ENCODE measurements at places on chromosomes 16 and 17.
A peak's percentile ranks its signal among the peaks of the same experiment; 100 is the strongest.

- DNase-seq = no peak
These were observed 218.1 kb upstream of the FOXF1 start for GRCh38 chr16:86292171-86292775.

- no peak for DNase-seq
These were observed 39.7 kb upstream of the ALDH3A1 start for GRCh38 chr17:19787733-19788357.

DNA sequence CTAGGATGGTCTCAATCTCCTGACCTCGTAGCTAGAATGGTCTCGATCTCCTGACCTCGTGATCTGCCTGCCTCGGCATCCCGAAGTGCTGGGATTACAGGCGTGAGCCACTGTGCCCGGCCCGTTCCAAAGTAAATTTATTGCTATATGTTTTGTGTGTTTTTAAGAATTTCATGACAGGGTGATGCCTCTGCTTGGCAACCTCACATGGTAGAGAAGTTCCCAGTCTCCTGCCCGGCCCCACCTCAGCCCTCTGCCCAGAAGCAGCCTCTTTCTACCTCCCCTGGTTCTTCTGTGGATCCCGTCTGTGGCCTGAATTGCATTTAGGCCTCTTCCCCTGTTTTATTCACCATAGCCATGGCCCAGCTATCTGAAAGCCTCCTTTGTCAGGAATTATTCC is 55.0 kb downstream of the B9D1 start:
- no peak for DNase-seq

DNA sequence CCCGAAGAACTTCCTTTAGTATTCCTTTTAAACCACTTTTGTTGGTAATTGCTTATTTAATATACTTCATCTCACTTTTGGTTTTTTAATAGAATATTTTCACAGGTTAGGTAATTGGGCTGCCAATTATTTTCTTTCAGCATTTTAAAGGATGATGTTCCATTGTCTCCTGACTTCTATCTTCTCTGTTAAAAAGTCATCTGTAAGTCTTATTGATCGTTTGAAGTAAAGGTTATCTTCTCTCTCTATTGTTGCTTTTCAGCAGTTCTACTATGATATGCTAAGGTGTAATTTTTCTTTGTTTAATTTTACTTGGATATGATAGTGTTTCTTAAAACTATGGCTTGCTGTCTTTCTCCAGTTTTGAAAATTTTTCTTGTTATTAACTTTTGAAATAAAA is 307.5 kb downstream of the MAP2K4 start:
- no peak for DNase-seq

GRCh38 chr17:1709971-1710806 is at the start of gene TLCD2:
Gene TLCD2 (minus strand): TSS chr17:1710377. CDS start chr17:1710242, 135 bp downstream.
- peak; percentile 36 for DNase-seq

- no peak for DNase-seq
These were observed 11.6 kb upstream of the STRADA start for GRCh38 chr17:63753215-63753614.

DNA sequence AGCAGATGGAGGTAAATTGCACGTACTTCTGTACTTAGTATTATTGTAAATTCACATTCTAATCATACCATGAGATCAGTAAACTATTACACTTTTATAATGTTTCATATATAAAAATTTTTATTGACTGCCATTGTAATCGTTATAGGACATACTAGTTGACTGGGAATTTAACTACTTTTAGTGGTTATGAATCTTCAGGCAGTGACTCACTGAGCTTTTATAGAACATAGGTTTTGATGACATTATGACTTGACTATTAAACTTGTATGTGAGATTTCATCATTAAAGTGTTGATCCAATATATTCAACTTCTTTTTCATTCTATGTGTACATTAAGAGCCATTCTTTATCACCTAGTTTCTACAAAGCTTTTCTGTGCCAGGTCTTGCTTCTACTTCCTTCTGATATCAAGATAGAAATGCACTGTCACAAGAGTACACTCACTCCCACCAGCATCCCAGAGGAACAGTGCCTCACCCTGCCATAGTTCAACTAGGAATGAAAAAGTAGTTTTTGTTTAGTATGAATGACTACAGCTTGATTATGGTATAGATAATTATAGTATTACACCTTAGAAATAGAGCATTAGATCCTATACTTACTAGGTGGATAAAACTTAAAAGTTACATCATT is 142.4 kb upstream of the RBL2 start:
- no peak for DNase-seq

GRCh38 chr17:27530764-27531391 is 74.6 kb downstream of the KSR1 start:
- DNase-seq = no peak

DNA sequence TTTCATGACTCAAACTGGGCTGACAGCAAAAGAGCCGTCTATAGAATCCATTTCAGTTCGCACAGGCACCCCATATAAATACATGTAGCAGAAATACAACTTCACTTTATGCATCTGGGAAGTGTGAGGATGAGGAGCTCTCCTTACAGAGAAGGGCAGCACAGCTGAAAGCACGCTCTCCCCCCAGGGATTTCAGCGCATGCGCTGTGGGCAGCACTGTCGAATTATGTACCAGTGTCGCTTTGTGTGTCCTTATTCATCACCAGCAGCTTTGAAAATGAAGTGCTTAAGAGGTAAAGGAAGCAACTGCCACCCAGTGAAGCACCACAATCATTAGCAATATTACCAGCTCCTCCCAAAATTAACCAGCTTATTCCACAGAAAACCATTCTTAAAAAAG is 39.9 kb downstream of the CEP95 start:
- no peak for DNase-seq

DNA sequence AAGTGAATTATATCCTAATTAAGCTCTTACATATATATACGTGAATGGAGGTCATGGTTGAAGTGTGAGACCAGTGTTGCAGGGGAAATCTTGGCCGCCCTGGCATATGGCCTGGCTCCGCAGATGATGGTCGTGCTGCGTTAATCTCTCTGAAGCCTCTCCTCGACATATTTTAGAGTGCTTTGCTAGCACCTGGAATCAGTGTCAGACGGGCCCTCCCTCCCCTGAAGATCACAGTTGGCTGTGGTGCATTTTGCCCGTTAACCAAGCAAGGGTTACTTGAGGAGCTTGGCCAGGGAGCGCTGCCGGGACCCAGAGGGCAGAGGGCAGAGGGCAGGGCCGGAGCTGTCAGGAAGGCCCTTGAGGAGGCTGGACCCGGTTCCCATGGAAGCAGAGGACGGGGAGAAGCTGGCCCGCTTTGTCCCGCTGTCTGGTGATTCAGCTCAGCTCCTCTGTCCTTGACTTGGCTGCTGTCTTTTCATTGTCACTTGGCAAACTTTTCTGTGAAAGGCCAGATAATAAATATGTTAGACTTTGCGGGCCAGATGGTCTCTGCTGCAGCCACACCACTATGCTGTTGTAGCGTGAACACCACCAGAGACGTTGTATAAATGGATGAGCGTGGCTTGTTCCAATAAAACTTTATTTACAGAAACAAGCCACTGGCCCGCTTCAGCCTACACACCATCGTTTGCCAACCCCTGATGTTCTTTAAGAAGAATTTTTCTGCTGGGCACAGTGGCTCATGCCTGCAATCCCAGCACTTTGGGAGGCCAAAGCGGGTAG is 32.3 kb downstream of the CIBAR2 start:
- no peak for DNase-seq

DNA sequence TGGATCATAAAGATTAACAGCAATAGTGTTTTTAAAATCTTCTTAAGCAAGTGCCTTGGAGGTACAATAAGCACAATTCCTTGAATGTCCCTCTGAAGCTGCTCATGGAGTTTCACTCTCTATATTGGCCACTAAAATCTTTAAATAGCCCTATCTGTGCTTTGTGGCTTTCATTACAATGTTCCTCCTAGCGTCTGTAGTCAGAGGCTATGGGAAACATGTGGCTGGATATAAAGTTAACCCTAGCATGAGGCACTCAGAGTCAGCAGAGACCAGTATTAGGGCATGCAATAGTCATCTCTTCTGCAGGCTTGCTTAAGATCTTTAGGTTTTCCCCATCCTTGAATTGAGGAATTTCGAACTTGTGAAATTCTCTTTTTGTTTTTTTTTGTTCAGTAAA is 668.2 kb downstream of the CDH11 start:
- no peak for DNase-seq

DNA sequence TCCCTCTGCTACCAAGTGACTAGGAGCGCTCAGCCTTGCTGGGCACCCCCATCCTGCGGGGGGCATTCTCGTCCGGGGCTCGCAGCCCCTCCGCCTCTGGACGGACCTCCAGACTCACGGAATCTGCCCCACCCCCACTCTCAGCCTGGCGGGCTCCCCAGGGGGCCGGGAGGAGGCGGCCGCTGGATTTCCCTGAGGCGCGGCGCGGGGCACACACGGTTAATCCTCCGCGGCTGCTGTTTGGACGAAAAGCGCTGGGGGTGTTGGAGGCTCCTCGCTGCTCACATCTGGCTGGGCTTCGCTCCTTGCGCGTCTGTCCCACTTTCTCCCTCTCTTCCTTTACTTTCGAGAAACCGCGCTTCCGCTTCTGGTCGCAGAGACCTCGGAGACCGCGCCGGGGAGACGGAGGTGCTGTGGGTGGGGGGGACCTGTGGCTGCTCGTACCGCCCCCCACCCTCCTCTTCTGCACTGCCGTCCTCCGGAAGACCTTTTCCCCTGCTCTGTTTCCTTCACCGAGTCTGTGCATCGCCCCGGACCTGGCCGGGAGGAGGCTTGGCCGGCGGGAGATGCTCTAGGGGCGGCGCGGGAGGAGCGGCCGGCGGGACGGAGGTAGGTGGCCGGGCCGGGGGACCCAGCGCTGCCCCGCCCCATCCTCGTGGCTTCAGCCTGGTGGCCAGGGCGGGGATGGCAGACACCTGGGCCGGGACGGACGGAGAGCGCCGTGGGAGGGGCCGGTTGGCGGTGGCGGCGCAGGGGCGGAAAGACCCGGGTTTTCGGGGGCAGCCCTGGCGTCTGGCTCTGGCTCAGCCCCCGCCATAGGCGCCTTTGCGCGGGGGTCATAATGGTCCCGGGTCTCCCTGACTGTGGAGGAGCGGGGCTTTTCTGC is at the start of gene C1QTNF1:
Gene C1QTNF1 (plus strand): TSS at position 284 of the 886 bp plus-strand sequence. CDS start 19,800 bp downstream, outside the sequence.
- no peak for DNase-seq

DNA sequence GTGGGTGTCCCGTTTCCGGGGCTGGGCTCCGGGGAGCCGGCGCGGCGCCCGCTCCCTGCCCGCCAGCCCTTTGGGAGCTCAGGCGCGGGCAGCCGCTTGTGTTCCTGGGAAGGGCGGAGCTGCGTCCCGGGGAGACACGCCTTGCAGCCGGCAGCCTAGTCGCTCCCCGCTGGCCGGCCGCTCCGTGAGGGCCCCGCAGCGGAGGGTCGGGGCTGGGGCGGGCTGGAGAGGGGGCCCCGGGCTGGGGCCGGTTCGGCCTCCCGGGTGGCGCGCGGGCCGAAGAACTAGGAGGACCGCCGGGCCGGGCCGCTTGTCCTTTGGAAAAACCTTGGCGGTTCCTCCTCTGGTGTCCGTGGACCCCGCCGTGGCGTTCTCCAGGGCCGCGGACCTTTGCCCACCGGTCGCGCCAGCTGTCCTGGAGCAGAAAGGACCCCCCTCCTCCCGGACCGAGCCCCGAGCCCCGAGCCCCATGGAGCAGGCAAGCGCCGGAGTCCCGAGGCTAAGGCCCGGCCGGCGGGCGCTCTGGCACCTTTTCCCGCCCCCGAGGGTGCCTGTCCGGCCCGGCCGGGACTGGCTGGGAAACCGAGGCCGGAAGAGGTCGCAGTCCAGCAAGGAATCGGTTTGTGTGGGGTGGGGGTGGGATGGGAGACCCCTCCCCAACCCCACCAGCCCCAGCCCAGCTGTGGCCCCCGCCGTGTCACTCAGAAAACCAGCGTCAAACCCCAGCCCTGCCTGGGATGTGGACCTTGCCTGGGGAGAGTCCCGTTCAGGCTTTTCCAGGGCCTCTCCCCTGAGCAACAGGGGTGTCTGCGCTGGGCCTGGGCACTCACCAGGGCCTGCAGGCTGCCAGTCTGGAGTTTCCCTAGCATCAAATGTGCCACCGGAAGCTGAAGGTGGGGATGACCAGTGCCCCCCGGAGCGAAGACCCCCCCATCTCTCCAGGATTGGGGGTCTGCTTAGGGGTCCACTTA is 6.8 kb upstream of the TBC1D3B start:
- peak; percentile 39 for DNase-seq

DNA sequence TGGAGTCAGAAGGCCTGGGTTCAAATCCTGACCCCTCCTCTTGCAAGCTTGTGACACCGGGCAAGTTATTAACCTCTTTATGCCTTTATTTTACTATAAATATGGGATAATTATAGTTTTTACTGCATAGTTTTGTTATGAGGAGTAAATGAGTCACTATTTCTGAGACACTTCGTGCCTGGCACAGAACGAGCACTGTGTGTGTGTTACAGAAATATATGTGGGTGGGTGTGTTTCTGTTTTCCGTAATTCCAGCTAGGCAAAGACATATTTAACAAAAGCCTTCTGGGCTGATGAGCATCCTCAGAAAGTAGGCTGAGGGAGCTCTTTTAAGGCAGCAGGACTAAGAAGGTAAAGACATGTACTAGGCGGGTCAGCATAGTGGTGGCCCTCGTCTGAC is 417.9 kb downstream of the MAF start:
- DNase-seq = no peak

- no peak for DNase-seq
These were observed 123.5 kb downstream of the PRKCA start for GRCh38 chr17:66425756-66426396.

GRCh38 chr17:16506188-16506587 is 14.2 kb upstream of the LRRC75A start:
- DNase-seq = no peak

GRCh38 chr16:85543536-85543935 is 69.6 kb upstream of the GSE1 start:
- no peak for DNase-seq

GRCh38 chr16:2335286-2335895 is 5.1 kb downstream of the ABCA3 start:
- DNase-seq = no peak

GRCh38 chr16:78035012-78035411 is 12.7 kb downstream of the CLEC3A start:
- no peak for DNase-seq

DNA sequence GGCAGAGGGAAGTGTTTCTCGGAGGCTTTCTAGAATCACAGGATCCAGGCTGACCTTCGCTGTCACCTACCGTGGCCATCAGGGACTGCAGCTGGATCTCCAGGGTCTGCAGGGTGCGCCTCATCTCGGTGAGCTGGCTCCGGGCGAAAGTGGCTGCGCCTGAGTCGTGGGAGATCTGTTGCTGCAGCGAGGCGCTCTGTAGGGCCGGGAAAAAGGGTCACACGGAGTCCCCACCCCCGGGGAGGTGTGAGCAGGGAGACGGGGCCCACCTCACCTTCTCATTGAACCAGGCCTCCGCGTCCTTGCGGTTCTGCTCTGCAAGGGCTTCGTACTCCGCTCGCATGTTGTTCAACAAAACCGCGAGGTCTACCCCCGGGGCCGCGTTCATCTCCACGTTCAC is 2.9 kb downstream of the KRT28 start:
- no peak for DNase-seq

DNA sequence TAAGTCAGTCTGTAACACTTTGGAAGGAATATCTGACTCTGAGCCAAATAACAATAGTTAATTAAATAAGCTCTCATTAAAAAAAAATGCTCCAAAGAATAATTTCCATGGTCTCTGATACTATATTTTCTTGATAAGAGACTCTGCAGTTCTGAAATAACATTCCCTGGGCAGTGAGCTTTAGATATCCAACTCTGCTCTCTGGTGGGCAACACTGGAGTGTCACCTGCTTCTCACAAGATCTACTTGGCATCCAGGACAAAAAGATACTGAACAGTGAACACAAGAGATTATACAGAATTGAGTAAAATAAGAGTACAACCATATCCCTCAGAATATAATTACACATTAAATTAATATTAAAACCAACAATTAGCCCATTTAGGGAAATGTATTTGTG is 13.7 kb downstream of the BLMH start:
- DNase-seq = no peak
